ENCODE measurements at places on chromosomes 2 and 18.

DNA sequence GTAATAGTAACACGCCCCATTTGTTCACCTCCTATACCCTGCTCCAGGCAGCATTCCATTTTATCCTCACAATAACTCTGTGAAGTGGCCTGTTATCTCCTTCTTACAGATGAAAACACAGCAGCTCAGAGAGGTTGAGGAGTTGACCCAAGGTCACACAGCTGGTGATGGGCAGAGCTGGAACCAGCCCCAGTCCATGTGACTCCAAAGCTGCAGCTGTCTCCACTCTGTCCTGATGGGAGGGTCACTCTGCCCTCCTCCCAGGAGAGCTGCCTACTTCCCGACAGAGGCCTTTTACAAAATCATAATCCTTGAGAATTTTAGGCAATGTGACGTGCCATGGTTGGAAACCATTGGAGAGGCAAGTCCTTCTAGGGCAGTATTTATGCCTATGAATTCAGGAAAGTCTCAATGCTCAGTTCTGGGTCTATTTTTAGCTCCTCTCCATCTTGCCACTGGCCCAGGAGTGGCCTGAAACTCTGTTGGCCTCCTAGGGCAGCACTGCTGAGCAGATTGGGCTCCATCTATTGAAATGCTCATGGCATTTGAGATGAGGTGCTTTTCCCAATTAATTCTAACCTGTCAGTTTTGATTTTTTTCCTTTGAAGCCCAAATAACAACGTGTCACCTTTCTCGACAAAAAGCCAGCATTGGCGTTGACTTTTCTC, 162.0 kb upstream of the MSH6 start:
- DNase-seq, result no peak

DNA sequence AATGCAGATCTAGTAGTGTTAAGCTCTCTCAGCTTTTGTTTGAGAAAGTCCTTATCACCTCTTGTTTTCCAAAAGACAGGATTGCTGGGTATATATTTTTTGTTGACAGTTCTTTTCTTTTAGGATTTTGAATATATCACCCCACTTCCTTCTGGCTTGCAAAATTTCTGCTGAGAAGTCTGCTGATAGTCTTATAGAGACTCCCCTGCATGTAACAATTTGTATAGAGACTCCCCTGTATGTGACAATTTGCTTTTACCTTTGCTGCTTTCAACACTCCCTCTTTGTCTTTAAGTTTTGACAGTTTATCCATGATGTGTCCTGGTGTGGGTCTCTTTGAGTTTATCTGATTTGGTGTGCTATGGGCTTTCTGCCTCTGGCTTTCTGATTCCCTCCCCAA, 115.0 kb upstream of the CCDC85A start:
- no peak for DNase-seq

GRCh38 chr2:225052703-225053102, 10.4 kb upstream of the DOCK10 start:
- DNase-seq, result no peak

DNA sequence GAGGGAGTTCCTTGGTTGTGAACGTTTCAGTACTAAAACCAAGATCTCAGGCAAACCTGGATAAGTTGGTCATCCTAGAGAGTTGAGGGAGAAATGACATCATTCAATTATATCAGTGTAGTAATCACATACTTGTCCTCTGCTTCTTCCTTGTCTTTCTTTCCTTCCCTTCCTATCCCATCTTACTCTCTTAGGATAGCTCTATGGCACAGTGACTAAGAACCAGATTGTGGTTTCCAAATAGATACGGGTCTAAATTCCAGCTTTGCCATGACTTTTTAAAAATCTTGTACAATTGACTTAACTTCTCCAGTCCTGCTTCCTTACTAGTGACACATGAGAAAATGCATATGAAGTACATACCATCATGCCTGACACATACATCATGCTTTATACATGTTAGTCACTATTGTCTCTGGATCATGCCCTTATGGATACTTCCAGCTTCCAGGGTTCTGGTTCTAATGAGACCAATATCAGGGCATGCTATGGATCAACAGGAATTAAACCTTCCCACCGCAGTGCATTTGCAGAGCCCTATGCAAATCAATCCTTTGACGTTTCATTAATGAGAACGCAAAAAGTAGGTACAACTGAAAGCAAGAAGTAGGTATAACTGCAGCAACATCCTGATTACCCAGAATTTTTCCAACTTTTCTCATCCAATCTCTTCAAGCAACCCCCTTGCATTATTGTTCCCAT, 168.0 kb upstream of the KLF7 start:
- DNase-seq, result no peak

Data from HCT116 (cell line).